Activated CD4-positive, alpha-beta memory T cell treated with anti-CD3 and anti-CD28 coated beads, Interleukin-2, amount 10 ng/mL, durations not matched to agents 7 days and 5 days (primary cell): ENCODE measurements at places on chromosomes 16 and 17.

- no peak for DNase-seq
Measured at GRCh38 chr16:12202486-12202885, 226.0 kb downstream of the SNX29 start.

- DNase-seq, result no peak
Measured at GRCh38 chr16:24098896-24099295, 157.2 kb upstream of the CACNG3 start.

DNA sequence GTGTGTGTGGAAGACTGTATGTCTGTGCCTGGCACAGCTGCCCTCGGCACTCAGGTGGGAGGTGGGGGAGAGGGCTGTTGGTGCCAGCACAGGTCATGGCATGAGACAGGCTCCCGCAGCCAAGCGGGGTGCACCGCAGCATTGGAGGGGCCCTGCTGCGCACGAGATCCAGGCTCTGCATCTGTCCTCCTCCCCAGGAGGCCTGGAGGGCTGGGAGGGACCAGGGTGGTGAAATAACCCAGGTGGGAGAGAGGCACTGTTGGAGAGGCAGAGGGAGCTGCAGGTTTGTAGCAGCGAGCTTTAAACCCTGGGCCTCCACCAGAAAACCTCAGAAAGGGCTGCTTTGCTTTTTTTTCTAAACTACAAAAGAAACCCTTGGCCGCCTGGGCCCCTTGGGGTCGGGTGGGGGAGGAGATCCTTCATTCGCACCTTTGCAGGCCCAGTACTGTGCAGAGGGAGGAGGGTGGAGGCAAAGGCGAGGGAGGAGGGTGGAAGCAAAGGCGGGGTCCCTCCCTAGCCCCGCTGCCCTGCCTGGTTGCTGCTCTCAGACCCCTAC is 241.7 kb downstream of the SEC14L1 start:
- DNase-seq, result peak; percentile 46

DNA sequence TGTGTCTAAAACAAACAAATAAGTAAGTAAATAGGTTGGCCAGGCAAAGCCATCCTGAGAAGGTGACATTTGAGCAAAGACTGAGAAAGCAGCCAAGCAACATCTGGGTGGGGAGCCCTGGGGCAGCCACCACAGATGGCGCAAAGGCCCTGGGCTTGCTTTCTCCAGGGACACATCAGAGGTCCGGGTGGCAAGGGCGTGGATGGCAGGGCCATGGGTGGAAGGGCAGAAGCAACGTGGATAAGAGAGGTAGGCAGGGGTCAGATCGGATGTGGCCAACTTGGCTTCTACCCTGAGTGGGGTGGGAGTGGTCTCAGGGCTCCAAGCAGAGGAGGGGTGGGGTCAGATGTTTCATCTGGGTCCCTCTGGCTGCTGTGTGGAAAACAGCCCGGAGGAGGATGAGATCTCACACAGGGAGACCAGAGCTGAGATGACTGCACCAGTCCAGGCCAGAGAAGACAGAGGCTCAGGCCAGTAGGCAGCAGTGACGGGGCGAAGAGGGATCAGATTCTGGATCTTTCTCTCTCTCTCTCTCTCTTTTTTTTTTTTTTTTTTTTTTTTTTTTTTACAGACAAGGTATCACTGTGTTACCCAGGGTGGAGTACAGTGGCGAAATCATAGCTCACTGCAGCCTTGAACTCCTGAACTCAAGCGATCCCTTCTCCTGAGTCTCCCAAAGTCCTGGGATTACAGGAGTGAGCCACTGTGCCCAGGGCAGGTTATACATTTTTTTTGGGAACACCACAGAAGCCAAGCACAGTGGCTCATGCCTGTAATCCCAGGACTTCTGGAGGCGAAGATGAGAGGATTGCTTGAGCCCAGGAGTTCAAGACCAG is 6.1 kb upstream of the SPN start:
- DNase-seq, result no peak

GRCh38 chr17:19904412-19904811 is 36.7 kb upstream of the ULK2 start:
- DNase-seq, result no peak

- no peak for DNase-seq
Measured at GRCh38 chr17:55134486-55135157, 130.1 kb upstream of the HLF start.

DNA sequence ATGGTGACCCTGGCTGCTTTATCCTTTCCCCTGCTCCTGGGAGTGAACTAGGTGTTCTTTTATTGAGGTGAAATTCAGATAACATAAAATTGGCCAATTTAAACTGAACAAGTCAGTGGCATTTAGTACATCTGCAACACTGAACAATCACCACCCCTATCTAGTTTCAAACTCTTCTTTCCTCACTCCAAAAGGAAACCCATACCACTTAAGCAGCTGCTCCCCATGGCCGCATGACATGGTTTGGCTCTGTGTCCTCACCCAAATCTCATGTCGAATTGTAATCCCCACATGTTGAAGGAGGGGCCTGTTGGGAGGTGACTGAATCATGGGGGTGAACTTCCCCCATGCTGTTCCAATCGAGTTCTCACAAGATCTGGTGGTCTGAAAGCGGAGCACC is 154.1 kb downstream of the STX8 start:
- no peak for DNase-seq

GRCh38 chr17:41555105-41555887 is 16.6 kb downstream of the KRT9 start:
- no peak for DNase-seq

GRCh38 chr16:21611198-21611555 is 11.8 kb downstream of the METTL9 start:
- DNase-seq, result no peak

GRCh38 chr17:8488491-8488890 is 52.8 kb downstream of the NDEL1 start:
- no peak for DNase-seq

- peak; percentile 40 for DNase-seq
Measured at GRCh38 chr16:50627419-50627818, 53.7 kb downstream of the SNX20 start.

GRCh38 chr17:34817252-34818035 is 143.8 kb downstream of the CCT6B start:
- no peak for DNase-seq

DNA sequence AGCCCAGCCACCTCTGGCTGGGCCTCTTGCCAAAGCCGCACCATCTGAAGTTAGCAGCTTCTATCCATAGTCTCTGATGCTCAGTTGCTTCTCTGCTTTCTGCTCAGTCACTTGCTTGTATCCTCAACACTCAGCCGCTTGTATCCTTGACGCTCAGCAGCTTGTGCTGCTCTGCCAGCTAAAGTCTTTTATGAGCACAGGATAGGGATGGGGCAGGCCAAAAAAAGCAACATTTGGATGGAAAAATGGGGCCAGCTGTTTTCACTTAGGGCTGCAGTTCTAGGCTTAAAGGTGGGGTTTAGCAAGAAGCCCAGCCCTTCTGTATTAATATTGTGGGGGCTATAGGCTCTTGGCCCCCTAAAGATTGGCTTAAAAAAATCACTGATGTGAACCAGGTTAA is 739.4 kb downstream of the CDH8 start:
- no peak for DNase-seq

GRCh38 chr17:75131278-75132017 is at the start of gene NT5C:
TSS of gene NT5C (minus strand) at chr17:75131742. CDS start at chr17:75131707, 35 bp downstream.
- peak; percentile 75 for DNase-seq

DNA sequence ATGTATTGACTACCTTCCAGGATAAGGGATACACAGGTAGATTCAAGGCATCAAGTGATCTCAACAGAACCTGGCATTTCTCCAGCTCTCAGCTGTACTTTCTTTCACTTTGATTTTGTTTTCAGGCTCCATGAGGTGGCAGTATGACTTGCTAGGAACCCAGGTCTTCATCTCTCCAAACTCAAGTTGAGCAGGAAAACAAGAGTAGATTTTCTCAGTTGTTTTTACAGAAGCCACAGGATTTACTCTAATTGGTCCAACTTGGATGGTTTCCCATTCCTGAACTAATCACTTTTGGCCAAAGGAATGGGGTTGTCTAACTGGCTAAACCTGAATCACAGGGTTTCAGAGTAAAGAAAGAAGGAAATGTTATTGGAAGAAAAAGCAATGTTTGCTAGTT is 146.6 kb downstream of the TRIM37 start:
- DNase-seq, result no peak

GRCh38 chr16:17835118-17835876 is 364.5 kb upstream of the XYLT1 start:
- DNase-seq, result no peak

DNA sequence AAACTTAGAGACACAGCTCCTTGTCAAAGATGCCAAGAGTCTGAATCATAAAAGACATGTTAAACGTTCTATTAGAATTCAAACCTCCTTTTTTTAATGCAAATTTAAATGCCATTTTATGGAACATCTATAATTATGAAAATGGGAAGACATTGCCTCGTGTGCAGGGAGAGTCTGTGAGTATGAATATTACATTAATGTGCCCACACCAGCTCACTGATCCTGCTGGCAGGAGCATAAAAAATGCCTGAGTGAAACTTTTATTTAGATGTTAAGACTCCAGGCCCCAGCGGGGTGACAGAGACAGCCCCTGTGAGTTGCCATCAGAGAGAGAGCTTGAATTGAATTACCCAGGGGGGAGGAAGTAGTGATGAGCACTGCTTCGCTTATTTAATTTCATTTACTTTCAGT is 84.8 kb downstream of the SNX11 start:
- DNase-seq, result no peak

DNA sequence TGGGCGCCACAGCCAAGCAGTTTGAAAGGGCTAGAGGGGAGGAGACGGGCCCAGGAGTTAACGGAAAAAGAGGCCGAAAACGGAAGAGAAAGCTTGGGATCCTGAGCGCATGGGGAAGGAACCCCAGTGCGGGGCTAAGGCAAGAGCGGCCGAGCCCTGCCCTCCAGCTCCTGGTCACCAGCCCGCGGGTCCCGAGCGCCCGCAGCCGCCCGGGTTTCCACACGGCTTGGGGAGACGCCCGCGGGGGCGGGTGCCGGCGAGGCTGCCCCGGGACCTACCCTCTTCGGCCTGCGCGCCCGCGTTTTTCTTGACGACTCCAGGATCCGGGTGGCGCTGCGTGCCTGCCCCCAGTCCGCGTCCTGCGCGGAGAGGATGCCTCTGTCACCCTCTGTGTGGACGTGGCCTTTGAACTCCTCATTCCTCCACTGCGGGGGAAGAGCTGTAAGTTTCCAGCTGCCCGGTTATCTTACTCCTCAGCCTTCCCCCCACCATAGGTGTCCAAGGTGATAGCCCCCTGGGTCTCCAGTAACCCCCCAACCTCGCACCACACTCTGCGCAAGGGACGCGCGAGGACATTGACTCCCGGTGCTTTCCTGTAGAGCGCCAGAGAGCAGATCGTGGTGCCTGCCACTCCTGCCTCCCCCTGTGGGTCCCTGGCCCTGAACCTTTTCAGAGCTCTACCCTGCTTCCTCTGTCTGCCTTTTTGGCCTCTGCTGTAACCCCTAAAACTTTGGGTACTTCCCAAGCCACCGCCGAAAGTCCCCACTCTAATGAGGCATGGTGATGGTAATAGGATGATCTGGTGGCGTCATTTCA is 1.7 kb upstream of the CDH11 start:
- no peak for DNase-seq

GRCh38 chr16:12095275-12096156 is 119.0 kb downstream of the SNX29 start:
- DNase-seq, result peak; percentile 65
